Right lobe of liver (tissue), 6 donors: ENCODE measurements at places on chromosomes 1 and 21. TPM values are rescaled to one million over a fixed set of nuclear protein-coding genes. Genes with fewer than 3 reads are reported as not detected.

KANK4 gene
- 0.18 TPM for total RNA-seq

LCE3E gene
- not detected for total RNA-seq

PADI4 gene
- total RNA-seq = 0.12 TPM

PCP4L1 gene
- 6.0 TPM for total RNA-seq

COL16A1 gene
- 1.3 TPM for total RNA-seq

PYHIN1 gene
- 0.35 TPM for total RNA-seq

CAPZA1 gene
- total RNA-seq = 47.8 TPM

SPATA45 gene
- not detected for total RNA-seq

DNA sequence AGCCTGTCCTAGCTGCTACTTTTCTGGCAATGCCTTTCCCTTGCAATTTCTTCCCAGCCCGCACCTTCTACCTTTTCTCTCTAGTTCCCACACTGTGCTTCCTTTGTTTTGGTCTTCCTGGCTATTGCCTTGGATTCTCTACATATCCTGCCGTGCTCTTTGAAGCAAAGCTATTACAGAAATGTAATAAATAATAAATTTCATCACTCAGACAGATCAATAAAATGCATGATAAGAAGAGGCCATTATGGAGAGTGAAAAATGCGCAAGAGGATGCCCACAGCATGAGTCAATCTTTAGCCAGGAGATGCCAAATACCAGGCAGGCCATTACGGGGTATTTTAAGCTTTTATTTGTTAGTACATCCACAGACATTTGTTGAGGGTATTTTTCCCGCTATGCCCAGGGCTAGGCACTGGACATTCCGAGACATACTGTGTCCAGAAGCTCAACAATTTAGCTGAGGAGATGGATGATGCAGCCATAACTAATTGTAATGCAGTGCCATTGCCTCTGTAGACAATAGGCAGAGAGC is 163.6 kb downstream of the ST6GALNAC3 start:
- H3K36me3 ChIP-seq = no peaks in the 10 kb centered on the region
- H3K4me1 ChIP-seq = no peaks in the 10 kb centered on the region
- no peak for DNase-seq
- no peak overlapping the region for H3K4me3 ChIP-seq

DNA sequence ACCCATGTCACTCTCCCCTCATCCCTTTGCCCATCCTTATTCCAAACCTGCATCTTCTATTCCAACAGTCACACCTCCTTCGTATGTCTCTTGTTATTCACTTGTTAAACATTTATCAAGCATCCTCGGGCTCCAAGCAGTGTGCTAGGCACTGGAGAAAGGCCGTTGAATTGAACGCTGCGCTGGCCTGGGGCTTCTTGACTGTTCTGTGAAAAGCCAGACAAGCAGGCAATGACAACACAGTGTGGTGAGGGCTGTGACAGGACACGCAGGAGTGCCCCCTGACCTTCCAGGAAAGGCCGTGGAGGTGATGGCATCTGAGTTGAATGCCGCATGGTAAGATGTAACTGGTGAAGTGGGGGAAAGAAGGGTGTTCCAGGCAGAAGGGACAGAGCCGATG is 19.2 kb downstream of the ETV3 start:
- no peaks in the 10 kb centered on the region for H3K36me3 ChIP-seq
- no peak for DNase-seq
- no peaks in the 10 kb centered on the region for H3K4me1 ChIP-seq
- H3K27me3 ChIP-seq = no peaks in the 10 kb centered on the region
- H3K27ac ChIP-seq = no peak overlapping the region

DNA sequence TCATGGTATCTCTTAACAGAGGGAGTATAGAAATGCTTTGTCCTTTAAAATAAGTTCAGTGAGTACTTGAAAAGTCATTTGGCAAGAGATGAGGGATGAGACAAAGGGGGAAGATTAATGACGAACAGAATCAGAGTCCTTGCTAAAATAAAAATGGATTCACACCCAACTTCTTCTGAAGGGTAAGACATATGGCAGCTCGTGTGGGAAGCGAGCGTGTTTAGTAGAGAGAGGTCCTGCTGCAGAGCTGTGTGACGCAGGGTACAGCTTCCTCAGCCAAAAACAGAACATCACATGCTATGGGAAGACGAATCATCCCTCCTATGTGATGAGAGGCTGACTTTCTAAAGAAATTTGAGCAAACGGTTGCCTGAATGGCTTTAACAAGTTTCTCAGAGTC is 158.5 kb upstream of the LMO4 start:
- no peaks in the 10 kb centered on the region for H3K36me3 ChIP-seq
- H3K27me3 ChIP-seq = no peaks in the 10 kb centered on the region
- H3K4me3 ChIP-seq = no peak overlapping the region
- no peaks in the 10 kb centered on the region for H3K4me1 ChIP-seq

GRCh38 chr1:53144201-53144600 is 1.8 kb upstream of the SLC1A7 start:
- no peaks in the 10 kb centered on the region for H3K27me3 ChIP-seq
- DNase-seq = no peak
- H3K36me3 ChIP-seq = no peaks in the 10 kb centered on the region
- H3K4me3 ChIP-seq = no peak overlapping the region
- no peaks in the 10 kb centered on the region for H3K4me1 ChIP-seq
- no peak overlapping the region for H3K27ac ChIP-seq

DNA sequence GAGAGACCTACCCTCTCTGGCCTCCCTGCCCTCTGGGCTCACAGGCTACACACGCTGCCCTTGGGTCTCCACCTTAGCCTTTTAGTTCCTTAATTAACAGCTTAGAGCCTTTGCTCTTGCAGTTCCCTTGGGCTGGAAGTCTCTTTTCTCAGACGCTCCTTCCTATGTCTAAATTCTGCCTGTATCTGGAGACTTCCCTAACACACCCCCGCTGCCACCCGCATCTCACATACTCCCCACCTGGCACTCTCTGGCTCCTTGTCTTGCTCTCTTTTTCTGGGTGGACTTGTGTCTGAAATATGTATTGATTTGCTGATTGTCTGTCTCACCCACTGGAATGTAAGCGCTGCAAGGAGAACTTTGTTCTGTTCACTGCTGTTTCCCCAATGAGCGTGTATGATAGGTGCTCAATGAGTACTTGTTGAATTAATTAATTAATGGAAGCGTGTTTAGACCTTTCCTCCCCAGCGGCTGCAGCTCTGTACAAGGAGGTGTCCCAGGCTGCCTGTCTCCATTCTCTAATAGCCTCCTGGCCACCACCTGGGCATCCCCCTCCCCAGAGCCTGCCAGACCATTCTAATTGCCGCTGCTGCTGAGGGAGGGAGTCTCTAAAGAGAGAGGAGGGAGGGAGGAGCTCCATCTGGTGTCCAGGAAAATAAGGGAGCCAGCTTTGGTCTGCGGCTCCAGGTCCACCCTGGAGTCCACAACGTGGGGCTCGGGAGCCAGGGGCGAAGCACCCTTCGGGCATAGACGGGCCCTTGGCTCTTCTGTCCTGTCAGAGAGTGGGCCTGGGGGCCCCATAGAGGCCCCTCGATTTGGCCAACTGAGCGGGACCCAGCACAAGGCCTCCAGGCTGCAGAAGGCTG is 95.4 kb downstream of the RNF220 start:
- no peaks in the 10 kb centered on the region for H3K27me3 ChIP-seq
- H3K27ac ChIP-seq = no peak overlapping the region
- no peaks in the 10 kb centered on the region for H3K36me3 ChIP-seq
- H3K4me1 ChIP-seq = no peaks in the 10 kb centered on the region
- DNase-seq = no peak

- H3K4me1 ChIP-seq = peaks cover 28% of the 10 kb centered on the region
- H3K36me3 ChIP-seq = no peaks in the 10 kb centered on the region
- DNase-seq = no peak
- H3K27ac ChIP-seq = no peak overlapping the region
- no peaks in the 10 kb centered on the region for H3K27me3 ChIP-seq
Measured at GRCh38 chr1:118115567-118116295, 69.3 kb downstream of the SPAG17 start.

DNA sequence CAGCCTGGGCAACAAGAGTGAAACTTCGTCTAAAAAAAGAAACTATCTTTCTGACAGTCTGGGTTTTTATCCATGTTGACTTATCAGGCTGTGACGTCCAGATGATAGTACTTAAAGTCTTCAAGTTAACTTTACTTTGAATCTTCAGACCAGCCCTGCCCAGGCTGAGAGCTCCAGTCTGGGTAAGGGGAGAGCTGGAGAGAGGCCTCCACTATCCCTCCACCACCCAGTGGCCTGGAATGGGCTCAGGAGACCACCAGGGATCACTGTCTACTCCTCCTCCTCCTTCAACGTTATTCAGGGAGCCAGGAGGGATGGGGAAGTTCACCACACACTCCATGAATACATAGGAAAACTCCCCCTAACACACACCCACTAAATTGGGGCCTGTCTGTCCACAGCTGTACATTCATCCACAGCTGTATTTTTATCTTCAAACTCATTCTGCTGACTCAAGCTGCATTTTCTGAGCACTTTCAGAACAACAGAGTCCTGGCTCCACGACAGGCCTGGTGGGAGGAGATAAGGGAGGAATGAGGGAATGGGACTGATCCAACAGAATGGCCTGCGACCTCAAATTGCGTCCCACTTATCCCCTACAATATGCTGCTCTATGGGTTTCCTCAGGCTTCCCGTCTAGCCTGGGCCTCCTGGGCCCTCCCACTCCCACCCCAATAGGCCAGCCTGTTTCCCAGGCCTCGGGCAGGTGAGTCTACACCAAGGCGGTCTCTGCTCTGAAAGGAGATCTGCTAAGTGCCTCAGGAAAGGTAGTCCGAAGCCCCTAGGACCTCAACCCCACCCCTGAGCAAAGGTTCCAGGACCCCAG is 1.8 kb downstream of the SLC45A3 start:
- H3K27me3 ChIP-seq = no peaks in the 10 kb centered on the region
- peak overlapping the region; percentile 58 for H3K27ac ChIP-seq
- DNase-seq = peak; percentile 71
- H3K4me1 ChIP-seq = no peaks in the 10 kb centered on the region
- H3K36me3 ChIP-seq = no peaks in the 10 kb centered on the region
- H3K4me3 ChIP-seq = peak overlapping the region; percentile 94

DNA sequence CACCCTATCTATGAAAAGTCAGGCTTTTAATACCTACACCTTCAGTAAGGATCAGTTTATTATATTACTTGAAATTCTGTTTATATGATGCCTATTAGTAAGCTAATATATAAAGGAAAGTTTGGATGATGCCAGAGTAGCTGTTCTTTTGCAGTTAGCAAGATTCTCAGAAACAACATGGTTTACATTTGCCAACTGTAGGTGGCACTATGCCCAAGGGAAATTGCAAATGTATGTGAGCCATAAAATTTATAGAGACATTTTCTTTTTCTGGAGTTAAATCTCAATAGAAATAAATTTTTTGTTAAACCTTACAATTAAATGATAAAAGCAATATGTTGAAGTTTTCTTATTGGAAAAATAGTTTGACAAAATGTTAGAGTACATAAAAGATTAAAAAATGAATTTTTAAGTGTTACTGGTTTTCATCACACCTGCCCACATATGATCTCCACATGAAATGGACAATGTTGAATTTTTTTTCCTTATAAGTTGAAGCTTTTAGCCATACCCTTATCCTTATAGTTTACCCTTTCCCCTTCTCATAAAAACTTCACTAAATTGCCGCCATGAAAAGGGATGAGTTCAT is 32.1 kb upstream of the EPHX4 start:
- H3K4me3 ChIP-seq = no peak overlapping the region
- H3K27me3 ChIP-seq = no peaks in the 10 kb centered on the region
- no peaks in the 10 kb centered on the region for H3K4me1 ChIP-seq
- H3K27ac ChIP-seq = no peak overlapping the region
- H3K36me3 ChIP-seq = no peaks in the 10 kb centered on the region
- DNase-seq = no peak

DNA sequence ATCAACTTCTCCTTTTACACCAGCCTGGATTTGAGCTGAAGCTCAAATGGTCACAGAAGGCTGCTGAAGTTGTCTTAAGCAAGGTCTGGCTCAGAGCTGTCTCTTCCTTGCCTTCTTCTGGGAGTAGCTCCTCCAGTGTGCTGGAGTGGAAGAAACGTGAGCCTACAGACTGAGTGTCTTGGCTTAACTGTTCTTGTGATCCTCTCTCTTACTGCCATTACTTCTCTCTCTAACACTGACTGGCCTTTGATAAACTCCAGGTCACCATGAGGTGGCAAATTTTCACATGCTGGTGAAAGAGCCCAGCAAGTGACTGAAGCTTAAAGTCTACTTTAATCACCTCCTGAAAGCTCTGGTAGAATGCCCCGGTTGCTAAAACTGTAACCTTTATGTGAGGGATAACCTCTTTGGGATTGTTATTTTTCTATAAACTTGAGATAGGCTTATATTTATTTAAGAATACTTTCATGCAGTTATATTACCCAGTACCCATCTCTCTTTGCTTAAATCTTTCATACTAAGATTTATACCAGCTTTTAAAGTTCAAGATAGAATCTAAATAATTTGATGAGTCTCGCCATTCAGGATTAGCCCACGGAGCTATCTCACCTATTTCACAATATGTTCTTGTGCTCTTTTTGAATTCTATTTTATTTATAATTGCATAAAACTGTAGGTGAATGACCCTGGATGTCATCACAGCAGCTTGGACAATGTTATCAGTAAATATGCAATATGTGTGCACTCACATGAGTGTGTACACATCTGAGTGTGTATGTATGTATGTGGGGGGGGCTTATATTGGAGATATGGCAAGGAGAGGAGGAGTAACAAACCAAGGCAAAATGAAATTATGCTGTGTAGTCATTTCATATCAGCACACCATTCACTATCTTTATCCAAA is 924.0 kb downstream of the LTN1 start:
- no peaks in the 10 kb centered on the region for H3K36me3 ChIP-seq
- no peaks in the 10 kb centered on the region for H3K27me3 ChIP-seq
- no peak for DNase-seq
- H3K4me1 ChIP-seq = no peaks in the 10 kb centered on the region

DNA sequence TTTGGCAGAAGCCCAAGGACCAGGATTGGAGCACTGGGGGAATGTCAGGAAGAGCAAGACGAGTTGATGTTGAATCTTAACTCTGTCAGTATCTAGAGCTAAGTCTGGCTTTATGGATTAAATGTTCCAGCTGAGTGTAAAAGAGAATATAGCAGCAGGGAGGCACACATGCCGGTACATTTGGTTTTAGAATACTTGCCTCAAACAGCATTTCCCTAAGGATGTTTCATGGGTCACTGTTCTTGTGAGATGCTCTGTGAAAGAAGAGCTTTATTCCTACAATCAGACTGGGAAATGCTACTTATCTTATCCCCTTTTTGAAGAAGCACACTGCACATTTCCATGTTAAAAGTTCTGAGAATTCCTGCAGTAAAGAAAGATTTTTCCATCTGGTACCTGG is 440.3 kb upstream of the B3GALT2 start:
- no peak for DNase-seq
- no peaks in the 10 kb centered on the region for H3K27me3 ChIP-seq
- no peaks in the 10 kb centered on the region for H3K36me3 ChIP-seq
- no peaks in the 10 kb centered on the region for H3K4me1 ChIP-seq
- no peak overlapping the region for H3K27ac ChIP-seq

DNA sequence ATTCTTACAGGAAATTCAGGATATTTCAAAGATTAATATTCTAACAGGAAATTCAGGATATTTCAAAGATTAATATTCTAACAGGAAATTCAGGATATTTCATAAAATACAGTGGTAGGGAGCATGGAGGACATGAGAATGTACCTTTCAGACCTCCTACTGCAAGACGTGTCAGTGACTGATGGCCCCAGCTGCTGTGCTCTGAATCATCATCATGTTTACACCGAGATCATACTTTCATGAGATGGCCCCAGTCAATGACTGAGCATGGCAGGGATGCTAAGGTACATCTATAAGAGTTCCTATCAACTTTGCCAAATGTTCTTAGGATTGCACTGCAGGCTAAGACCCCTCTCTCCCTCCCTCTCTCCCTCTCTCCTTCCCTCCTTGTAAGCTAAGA is 69.0 kb downstream of the HFM1 start:
- no peaks in the 10 kb centered on the region for H3K36me3 ChIP-seq
- H3K27me3 ChIP-seq = no peaks in the 10 kb centered on the region
- no peaks in the 10 kb centered on the region for H3K4me1 ChIP-seq
- no peak overlapping the region for H3K4me3 ChIP-seq
